Liver (tissue), 10 donors: ENCODE measurements at places on chromosomes 13 and 19. TPM values are rescaled to one million over a fixed set of nuclear protein-coding genes. Genes with fewer than 3 reads are reported as not detected.

TSHZ3 gene
- total RNA-seq: 0.61 TPM

KLF1 gene
- not detected for total RNA-seq

IGFL4 gene
- not detected for total RNA-seq

ATP4B gene
- total RNA-seq: not detected

CEACAM3 gene
- 0.59 TPM for total RNA-seq

DACT3 gene
- 1.1 TPM for total RNA-seq

TEX30 gene
- total RNA-seq: 9.9 TPM

GRCh38 chr13:47890146-47890814, 110.8 kb downstream of the SUCLA2 start:
- H3K27ac ChIP-seq: no peak overlapping the region
- no peak for DNase-seq
- H3K36me3 ChIP-seq: no peaks in the 10 kb centered on the region
- no peak overlapping the region for H3K4me3 ChIP-seq
- H3K27me3 ChIP-seq: no peaks in the 10 kb centered on the region

GRCh38 chr19:54136864-54137698, 481 bp upstream of the CNOT3 start:
- peak; percentile 97 for DNase-seq
- no peaks in the 10 kb centered on the region for H3K27me3 ChIP-seq
- peaks cover 28% of the 10 kb centered on the region for H3K4me1 ChIP-seq
- H3K4me3 ChIP-seq: peak overlapping the region; percentile 79
- H3K27ac ChIP-seq: peak overlapping the region; percentile 49

GRCh38 chr13:84605927-84606326, 723.7 kb upstream of the SLITRK1 start:
- H3K27ac ChIP-seq: no peak overlapping the region
- H3K4me3 ChIP-seq: no peak overlapping the region
- H3K27me3 ChIP-seq: no peaks in the 10 kb centered on the region
- no peaks in the 10 kb centered on the region for H3K36me3 ChIP-seq
- no peak for DNase-seq

DNA sequence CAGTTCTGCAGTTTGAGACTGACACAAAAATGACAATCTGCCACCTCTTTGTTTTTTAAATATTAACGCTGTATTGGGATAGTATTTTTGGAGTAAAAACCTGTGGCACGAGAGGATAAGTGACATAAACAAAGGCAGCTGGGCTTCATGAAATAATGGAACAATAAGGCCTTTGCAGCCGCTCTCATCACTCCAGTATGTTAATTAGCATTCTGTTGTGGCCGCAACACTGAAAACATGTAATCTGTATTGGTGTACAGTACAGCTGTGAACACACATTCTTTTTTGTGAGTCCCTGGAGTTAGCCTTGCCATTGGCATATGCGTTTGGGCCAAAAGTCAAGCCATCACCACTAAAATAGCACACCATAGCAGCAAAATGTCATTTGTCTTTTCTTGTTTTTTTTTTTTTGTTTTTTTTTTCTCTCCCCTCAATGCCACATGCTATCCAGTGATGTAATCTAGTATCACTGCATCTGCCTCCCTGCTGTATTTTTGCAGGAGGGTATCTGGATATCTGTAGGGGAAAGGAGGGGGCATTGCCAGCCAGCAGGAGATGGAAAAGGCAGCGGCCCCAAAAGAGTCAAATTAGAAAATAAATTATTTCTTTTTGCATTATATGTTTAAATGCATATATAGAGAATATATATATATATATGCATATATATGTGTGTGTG, 885 bp upstream of the ZNF536 start:
- no peaks in the 10 kb centered on the region for H3K4me1 ChIP-seq
- H3K4me3 ChIP-seq: no peak overlapping the region
- no peak overlapping the region for H3K27ac ChIP-seq
- H3K36me3 ChIP-seq: no peaks in the 10 kb centered on the region

GRCh38 chr19:50003810-50004419, 21.3 kb downstream of the VRK3 start:
- no peak overlapping the region for H3K4me3 ChIP-seq
- peaks cover 48% of the 10 kb centered on the region for H3K36me3 ChIP-seq
- no peak overlapping the region for H3K27ac ChIP-seq
- peaks cover 3% of the 10 kb centered on the region for H3K4me1 ChIP-seq
- H3K27me3 ChIP-seq: no peaks in the 10 kb centered on the region
- DNase-seq: no peak

GRCh38 chr13:27792393-27793218, at the start of gene GSX1:
Gene GSX1 (plus strand): TSS chr13:27792483. CDS start chr13:27792691, 208 bp downstream.
- H3K4me1 ChIP-seq: peaks cover 33% of the 10 kb centered on the region
- DNase-seq: peak; percentile 58
- H3K36me3 ChIP-seq: no peaks in the 10 kb centered on the region

DNA sequence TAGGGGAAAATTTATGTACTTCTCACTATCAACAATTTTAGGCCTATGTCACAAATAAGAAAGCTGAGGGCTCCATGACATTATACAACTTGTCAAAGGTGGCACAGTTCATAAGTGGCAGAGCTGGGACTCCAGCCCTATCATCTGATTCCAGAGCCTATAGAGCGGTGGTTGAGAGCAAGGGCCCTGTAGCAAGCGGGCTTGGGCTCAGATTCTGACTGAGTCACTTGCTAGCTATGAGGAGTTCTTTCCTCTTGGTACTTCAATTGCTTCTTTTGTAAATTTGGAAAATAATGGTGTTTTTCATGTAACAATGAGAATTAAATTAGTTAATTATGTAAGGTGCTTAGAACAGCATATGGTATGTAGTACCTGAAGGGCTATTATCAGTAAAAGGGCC, 28.7 kb upstream of the FAM216B start:
- no peaks in the 10 kb centered on the region for H3K4me1 ChIP-seq
- no peak overlapping the region for H3K27ac ChIP-seq
- no peaks in the 10 kb centered on the region for H3K36me3 ChIP-seq
- DNase-seq: no peak
- no peak overlapping the region for H3K4me3 ChIP-seq

GRCh38 chr13:47251771-47252170, 354.9 kb upstream of the HTR2A start:
- DNase-seq: no peak
- no peak overlapping the region for H3K27ac ChIP-seq
- H3K27me3 ChIP-seq: no peaks in the 10 kb centered on the region
- H3K36me3 ChIP-seq: no peaks in the 10 kb centered on the region
- no peak overlapping the region for H3K4me3 ChIP-seq

GRCh38 chr13:48457578-48458242, 44.8 kb upstream of the LPAR6 start:
- no peak overlapping the region for H3K27ac ChIP-seq
- H3K27me3 ChIP-seq: no peaks in the 10 kb centered on the region
- H3K4me1 ChIP-seq: no peaks in the 10 kb centered on the region
- no peaks in the 10 kb centered on the region for H3K36me3 ChIP-seq
- H3K4me3 ChIP-seq: no peak overlapping the region
- DNase-seq: no peak

- H3K36me3 ChIP-seq: no peaks in the 10 kb centered on the region
- no peak overlapping the region for H3K27ac ChIP-seq
- DNase-seq: no peak
These were observed 277.1 kb downstream of the KLF5 start for GRCh38 chr13:73335944-73336343.
